ENCODE measurements at places on chromosomes 7 and 10.

GRCh38 chr7:111198255-111198654 lies 107.3 kb downstream of the LRRN3 start:
- DNase-seq: no peak

DNA sequence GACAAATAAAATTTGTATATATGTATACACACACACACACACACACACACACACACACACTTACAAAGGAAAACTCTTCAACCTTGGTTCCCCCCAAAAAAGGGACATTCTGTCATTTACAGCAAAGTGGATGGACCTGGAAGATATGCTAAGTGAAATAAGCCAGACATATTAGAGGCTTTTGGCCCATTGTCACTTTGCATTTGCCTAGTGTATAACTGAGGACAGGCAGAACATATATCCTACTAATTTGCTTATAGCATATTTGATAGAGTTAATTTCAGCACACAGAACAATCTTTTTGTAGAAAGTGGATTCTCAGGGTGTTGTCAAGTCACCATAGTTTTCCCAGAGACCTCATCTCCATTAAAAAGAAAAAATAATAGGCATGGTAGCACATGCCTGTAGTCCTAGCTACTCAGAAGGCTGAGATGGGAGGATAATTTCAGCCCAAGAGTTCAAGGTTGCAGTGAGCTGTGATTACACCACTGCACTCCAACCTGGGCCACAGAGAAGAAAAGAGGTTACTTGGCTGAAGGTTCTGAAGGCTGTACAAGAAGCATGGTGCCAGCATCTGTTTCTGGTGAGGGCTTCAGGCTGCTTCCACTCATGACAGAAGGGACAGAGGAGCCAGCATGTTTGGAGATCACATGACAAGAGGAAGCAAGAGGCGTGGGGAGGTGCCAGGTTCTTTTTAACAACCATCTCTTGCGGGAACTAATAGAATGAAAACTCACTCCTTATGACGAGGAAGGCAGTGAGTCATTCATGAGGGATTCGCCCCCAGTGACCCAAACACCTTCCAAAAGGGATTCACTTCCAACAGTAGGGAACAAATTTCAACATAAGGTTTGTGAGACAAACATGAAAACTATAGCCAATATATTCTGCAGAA lies 135.6 kb downstream of the TMEM168 start:
- DNase-seq: no peak

DNA sequence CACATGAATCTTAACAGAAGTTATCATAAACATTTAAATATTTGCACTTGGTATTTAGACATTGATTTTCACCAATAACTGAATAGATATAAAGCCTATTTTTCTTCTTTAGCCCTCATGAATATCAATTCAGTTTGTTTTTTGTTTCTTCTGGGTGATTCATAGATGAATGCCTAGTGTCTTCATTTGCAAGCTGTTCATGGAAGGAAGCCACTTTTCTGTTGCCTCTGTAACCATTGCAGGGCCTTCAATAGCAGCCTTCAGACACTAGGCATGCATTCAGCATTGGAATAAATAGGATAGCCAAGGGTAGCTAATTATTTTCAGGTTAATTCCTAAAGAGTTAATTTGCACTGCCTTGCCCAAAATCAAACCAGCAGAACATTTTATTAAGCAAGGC lies 375.3 kb downstream of the DPP6 start:
- no peak for DNase-seq

- no peak for DNase-seq
These were observed 30.2 kb upstream of the SH3PXD2A start for GRCh38 chr10:103885617-103886016.

Measured in right atrium auricular region (tissue), 2 donors.